ENCODE measurements at places on chromosomes 1 and 21. TPM values are rescaled to one million over a fixed set of nuclear protein-coding genes. Genes with fewer than 3 reads are reported as not detected.

The HAO2 gene
- not detected for total RNA-seq

The RBM11 gene
- 12.5 TPM for total RNA-seq

The CASQ2 gene
- not detected for total RNA-seq

The UBE2U gene
- not detected for total RNA-seq

The AMPD1 gene
- not detected for total RNA-seq

The OR2L2 gene
- 0.42 TPM for total RNA-seq

The USH2A gene
- not detected for total RNA-seq

The ANKRD35 gene
- total RNA-seq: not detected

The TCHHL1 gene
- not detected for total RNA-seq

The C4BPB gene
- 1.6 TPM for total RNA-seq

The TMEM200B gene
- total RNA-seq: not detected

The PRRX1 gene
- total RNA-seq: not detected

The SPRR2B gene
- total RNA-seq: not detected

The KCNJ10 gene
- not detected for total RNA-seq

The TINAGL1 gene
- not detected for total RNA-seq

The LPAR3 gene
- 1.4 TPM for total RNA-seq

DNA sequence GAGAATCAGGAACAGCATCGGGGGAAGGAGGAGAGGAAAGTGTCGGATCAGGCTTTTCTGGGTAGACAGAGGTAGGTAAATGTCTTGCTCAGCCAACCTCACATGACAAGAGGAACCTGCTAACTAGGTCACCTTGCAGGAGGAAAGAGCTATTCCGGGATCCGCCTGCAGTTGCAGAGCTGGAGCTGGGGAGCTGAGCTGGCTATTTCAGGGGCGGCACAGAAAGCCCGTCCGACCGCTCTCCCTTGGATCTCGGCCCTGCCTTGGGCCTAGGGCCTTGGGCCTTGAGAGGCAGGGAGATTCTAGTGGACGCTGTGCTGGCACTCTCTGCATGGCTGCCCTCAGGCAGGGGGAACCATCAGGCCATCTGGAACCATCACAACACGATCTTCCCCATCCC, 56.5 kb upstream of the CTPS1 start:
- DNase-seq: no peak

DNA sequence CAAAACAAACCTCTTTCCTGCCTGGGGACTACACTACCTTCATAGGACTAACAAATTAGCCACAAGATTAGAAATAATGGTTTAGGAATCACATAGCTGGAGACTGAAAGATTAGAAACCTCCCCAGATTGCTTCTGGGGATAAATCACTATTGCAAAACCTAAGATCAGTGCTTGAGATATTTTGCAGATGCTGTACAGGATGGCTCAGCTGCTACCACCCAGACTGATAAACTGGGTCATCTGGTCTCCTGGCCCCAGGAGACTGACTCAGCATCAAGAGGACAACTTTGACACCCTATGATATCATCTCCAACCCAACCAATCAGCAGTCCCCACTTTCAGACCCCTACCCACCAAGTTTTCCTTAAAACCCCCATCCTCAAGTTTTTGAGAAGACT, 137.0 kb downstream of the LRRC53 start:
- DNase-seq: no peak

DNA sequence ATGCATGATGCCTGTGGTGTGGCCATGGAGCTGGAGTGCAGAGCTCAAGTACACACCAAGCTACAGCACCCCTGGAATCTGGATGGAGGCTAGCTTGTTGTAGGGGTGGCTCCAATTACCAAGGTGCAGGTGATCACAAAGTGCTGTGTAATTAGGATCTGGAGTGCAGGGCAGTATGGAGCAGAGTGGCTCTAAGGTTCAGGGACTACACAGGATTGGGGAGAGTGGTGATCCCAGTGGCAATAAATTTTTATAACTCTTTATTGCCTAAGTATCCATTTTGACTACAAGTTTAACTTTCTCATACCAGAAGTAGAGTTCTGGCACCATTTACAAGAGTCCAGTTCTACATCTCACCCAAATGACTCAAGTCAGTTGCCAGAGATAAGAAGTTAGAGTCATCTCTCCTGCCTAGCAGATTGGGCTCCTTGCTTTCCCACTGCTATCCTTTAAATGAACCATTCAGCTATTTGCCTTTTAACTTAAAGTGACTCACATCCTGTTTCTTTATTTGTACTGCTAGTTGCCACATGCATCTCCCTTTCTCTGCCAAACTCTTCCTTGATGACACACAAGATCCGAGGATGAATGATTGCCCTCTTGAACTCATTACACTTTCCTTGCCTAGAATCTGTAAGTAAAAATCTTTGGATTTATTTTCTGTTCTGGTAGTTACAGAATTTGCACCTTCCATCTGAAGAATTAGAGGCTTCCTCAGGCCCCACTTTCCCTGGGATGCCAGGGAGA, 427.2 kb downstream of the KCNT2 start:
- no peak for DNase-seq

DNA sequence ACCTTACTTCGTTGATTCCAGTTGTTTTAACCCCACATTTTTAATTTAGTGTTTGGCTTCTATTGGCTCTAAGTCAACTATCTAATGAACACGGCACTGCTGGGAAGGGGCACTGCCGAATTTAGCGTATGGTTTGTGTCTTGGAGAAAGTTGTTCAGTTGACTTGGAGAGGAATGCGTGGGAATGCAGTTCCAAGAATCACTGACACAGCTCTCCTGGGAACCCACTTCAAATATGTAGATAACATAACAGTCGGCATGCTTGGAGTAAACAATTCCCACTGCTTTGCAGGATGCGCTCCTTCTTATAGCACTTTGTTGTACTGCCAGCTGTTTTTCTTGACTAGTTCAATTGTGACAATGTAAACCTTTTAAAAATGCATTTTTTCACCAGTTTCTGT, 104.3 kb downstream of the RYR2 start:
- DNase-seq: no peak

GRCh38 chr1:38084113-38084512, 37.5 kb upstream of the POU3F1 start:
- DNase-seq: no peak

GRCh38 chr1:61588736-61589672, 135.9 kb downstream of the TM2D1 start:
- peak; percentile 50 for DNase-seq

GRCh38 chr1:154104433-154105082, 50.3 kb downstream of the NUP210L start:
- no peak for DNase-seq

DNA sequence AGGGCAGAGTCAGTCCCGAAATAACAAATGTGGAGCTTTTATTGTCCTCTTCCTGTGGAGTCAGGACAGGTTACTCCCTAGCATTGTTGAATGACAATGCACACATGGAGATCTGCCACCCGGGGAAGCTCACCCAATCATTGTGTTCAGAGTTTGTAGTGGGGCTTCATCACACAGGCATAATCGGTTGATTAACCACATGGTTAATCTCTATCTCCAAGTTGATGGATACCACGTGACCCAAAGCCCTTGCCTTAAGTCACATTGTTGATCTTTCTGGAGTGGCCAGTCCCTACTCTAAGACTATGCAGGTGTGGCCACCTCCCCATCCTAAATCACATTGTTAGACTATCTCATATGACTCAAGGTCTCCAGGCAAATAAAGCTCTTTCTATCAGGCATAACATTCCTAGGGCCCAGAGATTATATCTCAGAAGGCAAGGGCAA, 2.6 kb upstream of the C1orf141 start:
- DNase-seq: no peak

DNA sequence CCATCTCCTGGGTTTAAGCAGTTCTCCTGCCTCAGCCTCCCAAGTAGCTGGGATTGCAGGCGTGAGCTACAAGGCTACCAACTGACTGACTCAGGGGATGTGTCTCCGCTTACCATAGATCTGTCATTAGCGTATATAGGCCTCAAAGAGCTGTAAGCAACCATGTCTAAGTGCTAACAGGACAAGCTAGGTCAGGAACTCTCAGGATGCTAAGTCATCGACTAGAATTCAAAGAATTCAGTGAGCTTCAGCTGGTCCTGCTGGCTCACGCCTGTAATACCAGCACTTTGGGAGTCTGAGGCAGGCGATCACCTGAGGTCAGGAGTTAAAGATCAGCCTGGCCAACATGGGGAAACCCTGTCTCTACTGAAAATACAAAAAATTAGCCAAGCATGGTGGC, 29.5 kb downstream of the CAPN2 start:
- DNase-seq: no peak

- no peak for DNase-seq
Observed at GRCh38 chr1:60865166-60865565, 217.2 kb upstream of the NFIA start.

DNA sequence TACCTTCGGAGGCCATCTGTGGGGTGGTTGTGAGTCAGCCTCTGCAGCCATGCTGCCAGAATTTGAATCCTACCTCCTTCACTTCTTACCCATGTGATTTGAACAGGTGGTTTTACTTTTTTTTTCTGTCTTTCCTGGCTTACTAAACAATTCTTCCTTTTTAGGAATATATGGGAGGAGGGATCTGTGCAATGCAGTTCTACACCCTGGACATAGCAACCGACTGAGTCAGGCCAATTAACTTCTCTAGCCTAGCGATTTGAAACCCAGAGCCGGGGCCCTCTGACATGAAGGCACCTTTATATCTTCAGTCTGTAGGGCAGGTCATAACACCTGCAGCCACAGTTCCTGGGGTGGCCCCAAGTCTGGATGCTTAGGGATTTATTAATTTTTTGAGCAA, 83.6 kb downstream of the ST6GALNAC3 start:
- no peak for DNase-seq

- no peak for DNase-seq
Observed at GRCh38 chr21:42102076-42102475, 31.0 kb downstream of the UMODL1 start.

DNA sequence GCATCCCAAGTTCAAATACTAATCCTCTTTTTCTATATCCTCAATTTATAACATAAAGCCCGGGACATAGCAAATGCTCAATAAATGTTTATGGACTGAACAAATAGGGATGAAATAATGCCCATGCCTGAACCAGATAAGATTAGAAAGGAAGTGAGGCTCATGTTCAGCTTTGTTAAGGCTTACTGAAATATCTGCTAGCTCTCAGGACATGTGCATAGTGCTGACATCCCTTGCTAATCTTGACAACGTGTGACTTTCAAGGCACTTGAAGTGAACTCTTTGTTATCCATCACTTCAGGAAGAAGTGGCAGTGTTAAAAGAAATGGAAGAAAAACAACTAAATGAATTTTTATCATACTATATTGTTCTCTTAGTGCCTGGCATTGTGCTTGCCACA, 260.3 kb upstream of the SGIP1 start:
- no peak for DNase-seq

- peak; percentile 49 for DNase-seq
Observed at GRCh38 chr1:153494976-153495535, 34.6 kb upstream of the S100A7 start.

DNA sequence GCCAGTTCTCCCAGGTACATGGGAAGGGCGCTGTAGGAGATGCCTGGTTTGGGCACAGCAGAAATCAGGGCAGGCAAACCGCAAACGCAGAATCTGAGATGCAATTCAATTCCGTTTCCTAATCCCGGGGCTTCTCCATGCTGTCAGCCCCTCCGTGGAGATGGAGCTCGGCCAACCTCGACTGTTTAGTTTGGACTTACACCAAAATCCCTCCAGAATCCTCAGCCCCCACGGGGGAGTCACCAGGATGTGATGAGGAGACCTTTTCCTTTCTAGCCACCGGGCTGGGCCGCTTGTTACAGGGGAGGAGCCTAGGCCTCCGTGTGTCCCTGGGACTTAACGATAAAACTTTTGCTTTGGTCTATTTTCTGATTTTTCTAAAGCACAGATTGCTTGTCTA, 7.9 kb downstream of the SLC2A7 start:
- DNase-seq: no peak

Data from naive thymus-derived CD8-positive, alpha-beta T cell (primary cell).